ENCODE measurements at places on chromosomes 7 and 10.

DNA sequence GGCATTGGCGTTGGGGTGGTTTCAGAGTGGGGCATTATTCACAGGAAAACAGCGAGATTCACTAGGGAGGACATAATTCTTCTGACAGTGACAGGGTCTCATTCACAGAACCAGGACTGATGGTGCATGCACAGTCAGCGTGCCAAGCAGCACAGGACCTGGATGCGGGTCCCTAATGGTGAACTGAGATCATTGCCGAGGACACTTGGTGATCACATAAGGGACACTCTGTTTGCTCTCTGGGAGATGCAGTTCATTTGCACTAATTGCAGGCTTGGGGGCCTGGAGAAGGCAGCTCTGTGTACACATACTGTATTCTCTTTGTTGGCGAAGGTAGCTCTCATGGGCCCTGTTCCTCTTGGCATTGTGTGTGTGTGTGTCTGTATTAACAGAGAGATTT is 716.1 kb downstream of the PHTF2 start:
- no peak for DNase-seq

GRCh38 chr10:47405857-47406547 is 21.9 kb upstream of the ZNF488 start:
- DNase-seq: no peak

DNA sequence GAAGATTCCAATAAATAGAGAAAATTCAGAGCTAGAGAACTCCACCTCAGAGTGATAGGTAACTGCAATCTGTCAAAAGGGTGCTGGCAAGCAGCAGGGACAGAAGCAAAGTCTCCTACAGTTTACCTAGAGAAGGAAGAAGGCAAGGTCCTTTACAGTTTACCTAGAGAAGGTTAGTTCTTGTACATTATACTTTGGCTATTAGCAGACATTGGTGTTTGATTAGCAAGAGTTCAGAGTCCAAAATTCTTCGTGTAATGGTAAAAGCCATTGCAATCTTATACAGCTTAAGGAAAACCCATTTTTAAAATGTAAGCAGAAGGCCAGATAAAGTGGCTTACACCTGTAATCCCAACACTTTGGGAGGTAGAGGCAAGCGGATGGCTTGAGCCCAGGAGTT is 45.9 kb downstream of the SLC25A13 start:
- no peak for DNase-seq

GRCh38 chr7:50554431-50555322 is 10.5 kb downstream of the DDC start:
- DNase-seq: no peak

GRCh38 chr7:2009541-2010001 is 223.2 kb downstream of the MAD1L1 start:
- DNase-seq: no peak

GRCh38 chr10:124007773-124008145 is 85.6 kb downstream of the CHST15 start:
- DNase-seq: no peak

DNA sequence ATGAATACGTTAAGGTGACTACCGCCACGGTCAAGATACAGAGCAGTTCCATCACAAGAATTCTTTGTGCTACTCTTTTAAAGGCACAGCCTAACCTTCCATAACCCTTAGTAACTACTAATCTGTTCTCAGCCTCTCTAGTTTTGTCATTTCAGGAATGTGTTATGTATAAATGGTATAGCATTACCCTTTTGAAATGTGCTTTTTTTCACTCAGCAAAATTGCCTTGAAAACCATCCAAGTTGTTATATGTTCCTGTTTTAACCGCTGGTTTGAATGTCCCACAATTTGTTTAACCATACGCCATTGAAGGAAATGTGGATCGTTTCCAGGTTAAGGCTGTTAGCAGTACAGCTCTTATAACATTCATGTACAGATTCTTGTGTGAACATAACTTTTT is 32.0 kb downstream of the WAC start:
- no peak for DNase-seq

GRCh38 chr10:6416892-6417512 is 163.1 kb downstream of the PRKCQ start:
- peak; percentile 23 for DNase-seq

DNA sequence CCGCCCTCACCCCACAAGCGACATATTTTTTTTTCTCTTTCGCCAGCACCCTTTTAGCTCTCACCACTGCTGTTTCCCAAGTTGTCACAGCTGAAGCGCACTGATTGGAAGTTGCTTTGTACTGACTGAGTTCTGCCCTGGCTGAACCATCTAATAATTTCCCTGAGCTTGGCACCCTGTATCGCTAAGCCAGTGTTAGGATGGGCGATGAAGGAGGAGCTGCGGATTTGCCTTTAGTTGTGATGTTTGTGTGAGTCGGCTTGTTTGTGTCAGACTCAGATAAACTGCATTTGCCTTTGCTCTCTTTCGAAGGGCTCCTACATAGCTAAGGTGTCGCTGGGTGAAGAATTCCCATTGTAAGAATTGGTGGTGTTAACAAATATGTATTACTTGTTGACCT is 1.3 kb upstream of the ATXN7L1 start:
- DNase-seq: peak; percentile 51

- DNase-seq: no peak
Observed at GRCh38 chr7:90850471-90850870, 254.3 kb downstream of the CDK14 start.

DNA sequence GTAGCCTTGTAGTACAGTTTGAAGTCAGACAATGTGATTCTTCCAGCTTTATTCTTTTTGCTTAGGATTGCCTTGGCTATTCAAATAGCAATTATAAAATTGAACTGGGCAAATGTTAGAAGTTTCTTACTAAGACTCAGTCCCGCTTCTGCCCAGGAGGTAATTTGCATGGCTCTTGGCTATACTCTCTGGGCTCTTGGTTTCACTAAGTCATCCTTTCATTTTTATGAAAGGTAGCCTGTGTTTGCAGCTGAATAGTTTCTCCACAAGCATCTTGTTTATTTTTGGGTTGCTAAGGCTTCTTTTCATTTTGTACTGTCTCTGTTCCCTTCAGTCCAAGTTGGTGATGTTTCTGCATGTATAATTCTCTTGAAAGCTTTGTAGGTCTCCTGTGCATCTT is 340.6 kb downstream of the SH2D4B start:
- DNase-seq: no peak

GRCh38 chr10:60114765-60115586 is 208.6 kb upstream of the CCDC6 start:
- peak; percentile 87 for DNase-seq

- peak; percentile 85 for DNase-seq
Observed at GRCh38 chr7:92835261-92835850, 1.0 kb downstream of the CDK6 start.

- DNase-seq: no peak
Observed at GRCh38 chr7:13021566-13022300, 334.3 kb downstream of the ARL4A start.

DNA sequence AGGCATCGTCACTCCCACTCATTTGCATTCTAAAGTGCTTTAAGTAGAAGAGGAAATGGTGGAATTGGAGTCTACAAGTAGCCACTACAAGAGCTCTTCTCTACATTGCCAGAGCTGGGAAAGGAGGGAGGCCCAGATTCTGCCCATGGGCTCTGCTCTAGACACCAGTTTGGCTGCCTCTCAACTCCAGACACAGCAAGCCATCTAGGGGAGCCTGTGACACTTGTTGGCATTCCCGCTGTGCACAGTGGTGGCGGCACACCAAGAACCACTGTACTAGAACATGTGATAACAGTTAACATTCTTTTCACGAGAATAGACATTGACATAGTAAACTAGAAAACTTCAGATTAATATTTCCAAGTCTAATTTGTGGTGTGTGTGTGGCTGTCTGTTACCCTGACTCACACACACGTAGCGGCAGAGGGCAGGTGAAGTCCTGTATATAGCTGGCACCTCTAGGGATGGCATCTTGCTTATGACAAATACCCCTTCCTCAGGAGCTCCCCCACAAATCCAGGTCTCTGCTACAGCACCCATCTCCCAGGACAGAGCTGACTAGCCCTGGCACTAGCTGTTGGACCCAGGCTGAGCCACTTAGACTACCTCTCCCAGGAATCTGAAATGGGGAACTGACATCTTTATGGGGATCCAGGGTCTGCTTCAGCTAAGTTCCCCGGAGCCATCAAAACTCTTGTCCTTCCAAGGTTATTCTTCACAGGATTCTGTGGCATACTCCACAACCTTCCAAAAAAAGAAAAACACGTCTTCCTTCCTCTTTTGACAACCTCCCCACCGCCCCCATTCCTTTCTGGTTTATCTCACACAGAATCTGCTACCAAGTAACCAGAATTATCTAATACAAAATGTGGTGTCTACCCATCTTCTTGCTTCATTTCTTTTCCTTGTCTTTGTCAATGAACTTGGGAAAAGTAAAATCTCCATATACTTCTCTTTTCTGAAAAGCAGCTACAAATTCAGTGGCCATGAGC is 54.7 kb upstream of the MRLN start:
- no peak for DNase-seq

DNA sequence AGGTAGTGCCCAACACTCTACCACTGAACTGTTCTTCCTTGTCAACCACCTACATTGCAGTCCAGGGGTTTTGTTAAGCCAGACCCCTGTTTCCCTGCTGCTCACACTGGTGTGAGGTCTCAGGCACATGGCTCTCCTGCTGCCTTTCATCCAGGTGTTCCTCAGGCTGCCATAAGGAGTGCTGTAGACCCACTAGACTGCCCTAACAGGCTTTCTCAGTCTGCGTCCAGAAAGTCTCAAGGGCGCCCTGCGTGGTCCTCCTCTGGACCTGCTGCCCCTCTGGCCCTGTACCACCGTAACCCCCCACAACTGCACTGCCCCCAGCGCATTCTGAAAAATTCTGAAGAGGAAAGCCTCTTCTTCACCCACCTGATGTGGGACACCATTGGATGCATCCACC is 225.7 kb upstream of the ANKRD30A start:
- no peak for DNase-seq

GRCh38 chr10:31317652-31318381 is 1.2 kb upstream of the ZEB1 start:
- DNase-seq: no peak

- no peak for DNase-seq
Observed at GRCh38 chr7:44534501-44534900, 6.6 kb downstream of the NPC1L1 start.

- no peak for DNase-seq
Observed at GRCh38 chr7:1768832-1769231, 98.8 kb downstream of the ELFN1 start.

GRCh38 chr7:24737281-24737680 is 20.0 kb downstream of the GSDME start:
- DNase-seq: no peak

- DNase-seq: peak; percentile 25
Observed at GRCh38 chr7:105707381-105707780, 126.1 kb upstream of the EFCAB10 start.

DNA sequence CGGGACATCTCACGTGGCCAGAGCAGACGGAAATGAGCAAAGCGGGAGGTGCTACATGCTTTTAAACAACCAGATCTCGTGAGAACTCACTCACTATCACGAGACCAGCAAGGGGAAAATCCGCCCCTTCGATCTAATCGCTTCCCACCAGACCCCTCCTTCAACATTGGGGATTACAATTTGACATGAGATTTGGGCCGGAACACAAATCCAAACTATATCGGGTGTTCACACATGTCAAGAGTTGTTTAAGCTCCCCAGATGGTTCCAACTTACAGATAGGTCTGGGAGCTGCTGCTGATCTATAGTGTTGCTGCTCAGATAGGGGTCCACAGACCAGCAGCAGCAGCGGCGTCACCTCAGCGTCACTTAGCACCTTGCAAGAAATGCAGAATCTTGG is 194.9 kb downstream of the GPAM start:
- no peak for DNase-seq

DNA sequence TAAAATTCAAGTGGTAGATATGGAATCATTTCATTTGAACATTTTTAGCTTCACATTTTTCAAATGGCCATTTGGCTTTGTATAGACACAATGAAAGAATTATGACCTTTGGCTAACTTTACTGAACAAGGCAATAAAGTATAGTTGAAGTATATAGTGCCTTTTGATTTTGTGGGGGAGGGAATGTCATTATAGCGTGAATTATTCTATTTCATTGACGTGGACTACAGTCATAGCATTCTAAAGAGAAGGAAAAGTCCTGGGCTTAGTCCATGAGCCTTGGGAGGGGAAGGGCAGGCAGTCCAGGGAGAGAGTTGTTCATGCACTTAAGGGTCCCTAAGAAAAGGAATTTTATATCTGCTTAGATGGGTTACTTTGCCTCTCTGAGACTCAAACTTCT is 181.4 kb upstream of the GPR26 start:
- no peak for DNase-seq

DNA sequence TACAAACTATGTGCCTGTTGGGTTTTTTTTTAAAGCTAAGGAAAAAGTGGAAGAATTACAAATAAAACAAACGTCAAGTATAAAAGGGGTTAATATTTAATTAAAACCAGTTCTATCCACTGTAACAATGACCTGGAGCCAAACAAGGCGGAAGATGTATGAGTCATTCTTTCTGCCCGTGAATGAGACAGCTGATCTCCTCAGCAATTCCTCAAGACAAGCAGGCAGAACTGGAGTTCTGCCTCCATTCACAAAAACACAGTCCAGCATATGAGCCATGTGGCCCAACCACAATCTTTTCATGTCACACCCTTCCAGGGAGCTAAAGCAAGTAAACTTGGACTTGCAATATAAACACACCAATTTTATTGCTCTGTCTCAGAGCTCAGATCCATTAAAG is 8.4 kb downstream of the ETV1 start:
- peak; percentile 98 for DNase-seq

DNA sequence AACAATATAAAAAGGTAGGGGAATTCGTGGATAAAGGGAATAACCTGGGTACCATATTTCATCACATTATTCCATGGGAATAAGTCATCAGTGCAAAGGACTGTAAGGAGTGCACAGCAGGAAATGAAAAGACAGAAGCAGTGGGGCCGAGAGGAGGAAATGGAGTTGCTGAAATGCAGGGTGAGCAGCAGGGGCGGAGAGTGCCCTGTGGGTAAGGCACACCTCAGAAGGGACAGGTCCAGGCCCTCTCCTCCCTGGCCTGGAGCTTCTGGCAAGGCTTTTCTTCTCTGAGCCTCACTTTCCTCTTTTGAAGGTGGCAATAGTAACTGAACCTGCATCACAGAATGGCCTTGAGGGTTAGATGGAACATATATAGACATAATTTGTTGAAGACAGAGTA is 26.2 kb downstream of the IKZF1 start:
- DNase-seq: no peak

DNA sequence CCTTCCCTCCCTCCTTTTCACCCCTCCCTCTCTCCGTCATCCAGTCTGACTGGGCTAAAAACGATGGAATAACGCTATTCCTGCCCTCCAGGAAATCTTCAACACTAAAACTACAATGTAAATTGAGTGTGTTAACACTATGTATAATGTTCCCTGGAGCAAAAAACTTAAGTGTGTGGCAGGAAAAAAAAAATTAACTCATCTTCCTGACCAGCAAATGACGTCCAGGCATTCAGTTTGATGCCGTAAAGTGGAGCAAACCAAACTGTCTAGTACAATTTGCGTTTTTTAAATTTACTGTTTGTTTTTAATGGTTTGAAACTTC is 545 bp upstream of the MTPN start:
- DNase-seq: peak; percentile 16

- DNase-seq: peak; percentile 53
Observed at GRCh38 chr10:76411729-76412435, 980.5 kb downstream of the LRMDA start.

Measured in foreskin fibroblast (primary cell).